ENCODE measurements at places on chromosomes 7 and 10.

GRCh38 chr7:42700406-42701327 lies 211.2 kb downstream of the C7orf25 start:
- DNase-seq = no peak

GRCh38 chr10:12841826-12842225 lies 159.7 kb downstream of the CCDC3 start:
- DNase-seq = no peak

- no peak for DNase-seq
Observed at GRCh38 chr7:33044401-33044718, 18.2 kb downstream of the NT5C3A start.

- no peak for DNase-seq
Observed at GRCh38 chr7:109967406-109967805, 1123.5 kb upstream of the LRRN3 start.

- DNase-seq = no peak
Observed at GRCh38 chr7:107332488-107333269, 137.2 kb upstream of the GPR22 start.

DNA sequence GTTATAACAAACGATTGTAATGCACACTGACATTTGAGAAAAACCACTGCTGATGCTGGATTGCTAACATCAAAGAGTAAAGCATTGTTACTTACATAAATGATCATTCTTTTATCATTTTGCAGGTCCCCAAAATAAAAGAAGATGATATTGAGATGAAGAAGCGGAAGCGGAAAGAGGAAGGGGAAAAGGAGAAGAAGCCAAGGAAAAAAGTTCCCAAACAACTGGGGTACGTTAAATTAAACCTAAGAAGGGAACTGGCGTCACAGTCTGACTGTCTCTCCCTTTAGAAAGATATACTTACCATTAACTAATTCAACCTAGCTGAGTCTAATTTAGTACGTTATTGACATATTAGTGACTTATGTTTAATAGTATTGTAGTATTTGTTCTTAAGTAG lies 28.1 kb downstream of the UBN2 start:
- DNase-seq = no peak

GRCh38 chr7:6107924-6108323 lies 76.7 kb downstream of the ANKRD61 start:
- no peak for DNase-seq

DNA sequence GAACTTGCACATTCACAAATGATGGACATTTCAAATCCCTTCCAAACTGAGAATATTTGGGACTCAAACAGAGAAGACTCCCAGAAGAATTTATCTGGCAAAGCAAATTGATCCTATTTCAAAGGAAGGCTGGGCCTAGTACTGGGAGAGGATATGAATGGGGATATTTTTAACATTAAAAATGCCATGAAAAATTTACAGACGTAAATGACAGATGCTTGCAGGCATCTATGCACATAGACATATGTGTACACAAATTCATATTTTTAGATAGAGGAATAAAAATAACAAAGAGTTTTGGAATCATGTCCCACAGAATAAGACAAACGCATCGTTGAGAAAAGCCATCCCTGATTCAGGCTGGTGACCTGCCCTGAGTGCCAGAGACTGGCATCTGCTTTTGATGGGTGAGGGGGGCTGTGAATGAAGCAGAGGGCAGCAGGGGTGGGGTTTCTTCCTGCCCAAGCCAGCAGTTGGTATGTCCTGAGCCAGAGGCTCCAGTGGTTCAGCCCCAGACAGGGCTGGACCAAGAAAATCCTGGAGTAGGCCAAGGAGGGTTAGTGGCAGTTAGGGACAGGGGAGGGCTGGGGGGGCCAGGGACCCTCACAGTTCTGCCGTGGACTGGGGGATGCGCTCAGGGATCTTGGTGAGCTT lies 138.5 kb downstream of the SLIT1 start:
- DNase-seq = no peak

DNA sequence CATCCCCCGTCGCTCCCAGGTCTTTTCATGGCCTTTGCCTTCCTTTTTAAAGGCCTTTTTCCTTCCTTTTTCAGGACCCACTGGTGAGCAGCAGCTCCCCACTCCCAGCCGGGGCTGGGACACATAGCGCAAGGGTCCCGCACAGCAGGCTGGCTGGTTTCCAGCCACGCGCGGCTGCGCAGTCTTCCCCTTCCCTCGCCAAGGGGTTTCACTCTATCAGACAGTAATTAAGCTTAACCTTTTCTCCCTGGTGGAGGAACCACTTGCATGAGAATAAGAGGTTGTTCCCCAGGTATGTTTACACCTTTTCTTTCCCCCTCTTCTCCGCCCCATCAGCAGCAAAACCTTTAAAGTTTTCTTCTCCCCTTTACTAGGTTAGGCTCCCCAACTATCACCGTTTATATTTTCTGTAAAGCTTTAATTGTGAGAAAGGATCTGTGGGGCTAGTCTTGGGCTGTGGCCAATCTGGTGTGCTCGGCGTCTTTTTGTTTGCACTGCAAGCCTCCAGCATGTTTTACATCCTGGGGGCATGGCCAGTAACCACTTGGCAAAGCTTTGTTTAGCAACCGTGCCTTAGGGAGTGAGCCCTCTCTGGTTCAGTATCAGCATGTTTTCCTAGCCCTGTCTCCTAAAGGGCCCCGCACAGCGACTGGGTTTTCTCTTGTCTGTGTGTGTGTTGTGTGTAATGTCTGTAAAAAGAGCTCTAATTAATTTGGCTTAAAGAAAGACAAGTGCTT lies 219.6 kb downstream of the PHF14 start:
- DNase-seq = no peak
